ENCODE measurements at places on chromosomes 16 and 17.
A peak's percentile ranks its signal among the peaks of the same experiment; 100 is the strongest.

GRCh38 chr16:22874394-22874793 is 60.4 kb downstream of the HS3ST2 start:
- DNase-seq, result no peak

GRCh38 chr17:41396996-41397660 is at the start of gene KRT31:
TSS of gene KRT31 (minus strand) at chr17:41397608. CDS start at chr17:41397539, 69 bp downstream.
- DNase-seq, result no peak

DNA sequence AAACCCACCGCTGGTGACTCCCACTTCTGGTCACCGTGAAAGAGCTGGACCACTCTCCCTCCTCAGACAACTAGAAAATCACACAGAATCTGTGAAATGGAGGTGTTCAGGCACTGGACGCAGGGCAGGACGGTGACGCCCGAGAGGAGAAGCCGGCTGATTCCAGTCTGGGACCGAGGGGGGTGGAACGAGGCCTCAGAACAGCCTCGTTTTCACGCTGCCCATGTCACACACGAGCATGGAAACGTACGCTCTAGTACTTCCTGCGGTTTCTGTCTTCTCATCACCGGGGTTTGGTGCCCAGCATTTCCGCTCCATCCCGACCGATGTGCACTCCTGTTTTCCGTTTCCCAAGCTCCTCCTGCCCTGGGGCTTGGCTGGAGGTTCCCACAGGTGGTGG is 101.8 kb upstream of the METRNL start:
- no peak for DNase-seq

GRCh38 chr17:83100220-83100852 is 20.9 kb downstream of the METRNL start:
- DNase-seq, result no peak

- no peak for DNase-seq
Measured at GRCh38 chr17:81044428-81044763, 9.4 kb downstream of the BAIAP2 start.

DNA sequence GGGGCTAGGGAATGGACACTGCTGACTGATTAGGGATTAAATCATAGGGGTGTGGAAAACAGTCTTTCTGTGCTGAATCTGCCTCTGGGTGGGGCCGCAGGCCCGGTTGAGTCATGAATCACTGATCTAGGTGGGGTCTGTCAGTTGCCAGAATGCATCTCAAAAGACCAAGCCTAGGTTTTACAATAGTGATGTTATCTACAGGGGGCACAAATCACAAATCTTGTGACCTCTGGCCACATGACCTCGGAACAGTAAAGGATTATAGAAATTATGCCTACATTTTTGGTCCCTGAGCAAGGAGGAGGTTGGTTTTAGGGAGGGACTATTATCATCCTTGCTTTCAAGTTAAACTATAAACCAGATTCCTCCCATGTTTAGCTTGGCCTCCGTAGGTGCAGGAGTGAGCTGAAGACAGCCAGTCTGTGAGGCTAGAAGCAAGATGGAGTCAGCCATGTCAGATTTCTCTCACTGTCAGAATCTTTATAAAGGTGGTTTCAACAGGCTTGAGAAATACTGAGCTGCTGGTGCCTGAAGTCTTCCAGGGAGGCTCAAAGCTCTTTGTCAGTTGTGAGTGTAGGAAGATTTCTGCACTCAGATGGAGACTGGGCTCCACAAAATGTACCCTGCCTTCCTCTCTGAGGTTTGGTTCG is 12.9 kb downstream of the GNGT2 start:
- DNase-seq, result no peak

DNA sequence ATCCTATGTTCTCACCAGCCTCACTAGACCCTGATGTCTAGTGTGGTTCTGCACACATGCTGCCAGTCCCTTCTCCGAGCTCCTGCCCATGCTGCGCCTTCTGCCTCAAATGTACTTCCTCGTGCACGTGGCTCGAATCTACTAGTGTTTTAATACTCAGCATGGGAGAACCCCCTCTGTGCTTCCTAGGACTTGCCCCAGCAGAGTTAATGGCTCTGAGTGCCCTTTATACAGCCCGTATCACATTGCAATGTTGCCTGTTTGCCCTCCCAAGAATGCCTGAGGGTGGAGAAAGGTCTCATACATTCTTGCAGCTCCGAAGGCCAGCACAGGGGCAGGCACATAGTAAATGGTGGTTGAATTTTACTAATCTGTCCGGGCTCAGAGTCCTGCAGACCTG is 190.8 kb upstream of the NLRP1 start:
- no peak for DNase-seq

GRCh38 chr17:20098314-20098713 is 89.2 kb downstream of the SPECC1 start:
- peak; percentile 86 for DNase-seq

DNA sequence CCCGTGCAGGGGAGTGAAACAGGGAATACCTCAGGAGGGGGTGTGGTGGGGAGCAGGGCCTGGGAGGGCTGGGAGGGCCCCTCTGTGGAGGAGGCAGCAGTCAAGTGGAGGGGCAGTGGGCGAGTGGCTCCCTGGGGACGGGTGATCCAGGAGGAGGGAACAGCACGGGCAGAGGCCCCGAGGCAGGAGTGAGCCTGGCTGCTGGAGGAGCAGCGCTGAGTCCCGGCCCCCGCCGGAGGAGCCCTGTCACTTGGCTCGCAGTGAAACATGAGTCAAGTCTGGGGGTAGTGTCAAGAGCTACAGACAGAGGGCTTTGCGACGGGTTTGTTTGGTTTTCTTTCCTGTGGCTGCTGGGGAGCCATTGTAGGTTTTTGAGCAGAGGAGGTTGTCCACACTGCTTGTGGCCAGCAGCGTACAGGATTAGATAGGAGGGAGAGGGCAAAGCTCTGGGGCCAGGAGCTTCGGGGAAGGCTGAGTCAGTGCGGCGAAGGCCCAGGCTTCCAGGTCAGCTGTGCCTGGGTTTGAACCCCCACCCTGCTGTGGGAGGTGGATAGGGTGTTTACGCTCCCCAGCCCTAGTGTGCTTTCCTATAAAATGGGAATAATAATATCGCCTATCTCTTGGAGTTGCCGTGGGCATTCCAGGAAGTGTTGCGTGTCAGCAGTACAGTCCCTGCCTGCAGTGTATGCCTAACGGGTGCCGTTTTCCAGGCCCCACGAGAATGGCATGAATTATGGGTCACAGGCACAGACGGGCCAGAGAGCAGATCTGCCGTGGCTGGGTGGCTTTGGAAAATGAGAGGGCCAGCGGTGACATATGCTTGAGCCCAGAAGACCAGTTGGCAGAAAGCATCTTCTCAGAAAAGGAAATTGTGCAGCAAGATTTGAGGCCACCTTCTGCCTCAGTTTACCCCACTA is 115.9 kb upstream of the CIBAR2 start:
- no peak for DNase-seq

DNA sequence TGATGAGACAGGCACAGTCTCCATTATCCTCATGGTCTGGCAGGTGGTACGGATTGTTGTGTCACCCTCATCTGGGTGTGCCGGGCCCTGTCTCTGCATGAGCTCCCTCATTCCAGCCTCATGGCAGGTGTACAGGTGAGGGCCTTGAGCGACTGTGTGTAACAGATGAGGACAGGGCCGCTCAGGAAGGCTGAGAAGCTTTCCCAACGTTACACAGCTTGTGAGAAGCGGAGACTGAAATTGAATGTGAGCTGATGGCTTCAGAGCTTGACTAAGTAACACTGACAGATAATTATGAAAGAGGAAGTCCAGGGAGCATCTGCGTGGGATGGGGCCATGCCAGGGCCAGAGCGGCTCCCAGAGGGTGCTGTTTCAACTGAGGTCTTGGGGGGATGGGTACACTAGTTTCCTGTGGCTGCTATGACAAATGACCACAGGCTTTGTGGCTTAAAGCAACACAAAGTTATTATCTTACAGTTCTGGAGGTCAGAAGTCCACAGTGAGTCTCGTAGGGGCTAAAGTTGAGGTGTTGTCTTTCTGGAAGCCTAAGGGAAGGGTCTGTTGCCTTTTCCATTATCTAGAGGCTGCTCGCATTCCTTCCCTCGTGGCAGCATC is 36.7 kb downstream of the CMIP start:
- DNase-seq, result peak; percentile 33

GRCh38 chr17:4512156-4513112 is 13.8 kb downstream of the SPNS2 start:
- DNase-seq, result no peak

DNA sequence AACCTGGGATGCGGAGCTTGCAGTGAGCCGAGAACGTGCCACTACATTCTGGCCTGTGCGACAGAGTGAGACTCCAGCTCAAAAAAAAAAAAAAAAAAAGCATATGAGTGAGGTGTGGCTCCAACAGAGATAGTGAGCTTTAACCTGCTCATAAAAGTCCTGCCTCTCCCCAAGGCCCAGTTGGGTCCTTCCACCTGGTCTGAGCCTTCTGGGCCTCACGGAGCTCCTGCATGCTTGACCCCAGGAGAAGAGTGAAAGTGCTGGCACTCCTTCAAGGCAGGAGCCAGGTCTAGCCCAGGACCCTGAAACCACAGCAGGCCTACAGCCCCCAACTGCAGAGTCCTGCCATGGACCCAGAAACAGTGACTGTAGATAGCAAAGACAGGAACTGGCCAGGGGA is 17.7 kb downstream of the HSD11B2 start:
- DNase-seq, result no peak

- DNase-seq, result no peak
Measured at GRCh38 chr17:62791235-62791734, 16.8 kb downstream of the MARCHF10 start.

DNA sequence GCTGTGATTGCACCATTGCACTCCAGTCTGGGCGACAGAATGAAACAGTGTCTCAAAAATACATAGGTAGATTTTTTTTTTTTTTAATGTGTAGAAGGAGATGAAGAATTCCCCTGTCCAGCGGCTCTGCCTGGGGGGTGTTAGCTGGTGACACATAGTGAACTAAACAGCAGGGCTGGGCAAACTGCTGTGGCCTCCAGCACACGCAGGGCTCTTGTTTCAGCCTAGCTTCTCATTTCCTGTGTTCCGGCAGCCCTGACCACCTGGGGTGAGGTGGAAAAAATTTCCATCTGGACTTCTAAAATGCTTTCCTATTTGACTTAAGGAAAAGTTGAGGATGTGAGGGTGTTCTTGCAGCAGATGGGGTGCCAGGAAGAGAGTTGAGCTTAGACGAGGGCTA is 33.3 kb upstream of the RGS9 start:
- DNase-seq, result no peak

DNA sequence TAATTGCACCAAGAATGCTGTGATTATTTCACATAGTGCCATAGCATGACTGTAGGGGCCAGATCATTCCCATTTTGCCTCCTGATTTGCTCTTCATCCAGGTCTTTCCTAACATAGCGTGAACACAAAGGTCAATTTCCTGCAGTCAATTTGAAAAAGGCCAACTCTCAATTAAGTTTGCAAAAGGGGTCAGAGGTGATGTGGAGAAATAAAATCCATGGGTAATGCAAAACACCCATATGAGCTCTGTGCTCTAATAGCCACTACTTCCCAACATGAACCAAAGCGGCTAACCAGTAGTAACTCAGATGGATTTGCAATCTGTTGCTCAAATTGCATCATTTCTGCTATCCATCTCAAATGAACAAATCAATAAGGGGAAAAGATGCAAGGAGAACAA is 275.5 kb upstream of the SOX9 start:
- DNase-seq, result no peak

GRCh38 chr17:69581061-69581961 is 166.8 kb downstream of the MAP2K6 start:
- no peak for DNase-seq

DNA sequence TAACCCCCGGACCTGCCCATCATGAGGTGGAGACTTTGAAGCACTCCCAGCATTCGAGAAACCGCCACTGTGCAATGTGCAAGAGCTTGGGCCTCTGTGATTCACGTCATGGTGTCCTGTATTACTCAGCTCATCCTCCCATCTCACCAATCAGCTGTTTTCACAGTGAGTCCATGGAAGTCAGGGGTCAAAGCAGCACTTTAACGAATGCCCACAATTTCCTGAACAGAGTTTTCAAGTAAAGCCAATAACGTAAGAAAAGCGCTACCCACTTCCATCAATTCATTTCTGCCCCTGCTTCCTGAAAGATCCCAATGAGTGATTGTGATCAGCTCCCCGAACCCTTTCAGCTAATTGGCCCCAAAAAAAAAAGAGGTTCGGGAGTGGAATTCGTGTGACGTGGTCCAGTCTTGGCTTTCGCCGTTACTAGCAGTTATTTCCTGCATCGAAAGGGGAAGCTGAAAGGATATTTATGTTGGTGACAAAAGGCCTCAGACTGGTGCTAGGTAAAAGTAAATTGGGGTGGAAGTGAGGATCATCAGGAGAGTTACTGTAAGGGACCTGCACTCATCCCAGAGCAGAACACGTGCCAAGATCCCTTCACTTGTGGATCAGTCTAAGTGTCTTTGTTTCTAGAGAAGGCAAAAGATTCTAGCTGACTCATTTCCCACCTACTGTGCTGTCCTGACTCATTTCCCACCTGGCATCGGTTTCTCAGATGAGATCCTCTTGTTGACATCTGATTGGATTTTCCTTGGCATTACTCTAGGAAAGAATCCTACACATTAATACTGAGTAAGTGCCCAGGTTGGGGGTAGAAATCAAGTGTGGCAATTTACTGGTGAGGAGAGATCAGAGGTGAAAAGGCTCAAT is 136.7 kb upstream of the NUDT7 start:
- no peak for DNase-seq

- no peak for DNase-seq
Measured at GRCh38 chr17:75097865-75098264, 10.1 kb downstream of the SLC16A5 start.

DNA sequence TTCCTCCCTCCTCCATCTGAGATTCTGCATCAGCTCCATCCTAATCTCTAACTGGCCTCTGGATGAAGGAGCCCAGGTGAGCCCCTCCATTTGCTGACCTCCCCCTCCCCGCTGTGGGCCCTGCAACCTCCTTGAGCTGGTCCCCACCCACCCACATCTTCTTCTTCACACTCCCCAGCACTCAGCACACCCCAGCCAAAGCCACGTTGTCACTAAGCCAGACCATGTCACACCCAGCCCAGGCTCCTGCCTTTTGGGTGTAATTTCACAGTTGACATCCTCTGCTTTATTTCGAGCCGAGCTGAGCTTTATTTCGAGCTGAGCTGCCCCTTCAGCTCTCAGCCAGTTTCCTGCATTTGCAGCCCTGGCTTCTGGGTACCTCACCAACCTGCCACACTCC is 282.7 kb upstream of the TNRC6C start:
- DNase-seq, result no peak

DNA sequence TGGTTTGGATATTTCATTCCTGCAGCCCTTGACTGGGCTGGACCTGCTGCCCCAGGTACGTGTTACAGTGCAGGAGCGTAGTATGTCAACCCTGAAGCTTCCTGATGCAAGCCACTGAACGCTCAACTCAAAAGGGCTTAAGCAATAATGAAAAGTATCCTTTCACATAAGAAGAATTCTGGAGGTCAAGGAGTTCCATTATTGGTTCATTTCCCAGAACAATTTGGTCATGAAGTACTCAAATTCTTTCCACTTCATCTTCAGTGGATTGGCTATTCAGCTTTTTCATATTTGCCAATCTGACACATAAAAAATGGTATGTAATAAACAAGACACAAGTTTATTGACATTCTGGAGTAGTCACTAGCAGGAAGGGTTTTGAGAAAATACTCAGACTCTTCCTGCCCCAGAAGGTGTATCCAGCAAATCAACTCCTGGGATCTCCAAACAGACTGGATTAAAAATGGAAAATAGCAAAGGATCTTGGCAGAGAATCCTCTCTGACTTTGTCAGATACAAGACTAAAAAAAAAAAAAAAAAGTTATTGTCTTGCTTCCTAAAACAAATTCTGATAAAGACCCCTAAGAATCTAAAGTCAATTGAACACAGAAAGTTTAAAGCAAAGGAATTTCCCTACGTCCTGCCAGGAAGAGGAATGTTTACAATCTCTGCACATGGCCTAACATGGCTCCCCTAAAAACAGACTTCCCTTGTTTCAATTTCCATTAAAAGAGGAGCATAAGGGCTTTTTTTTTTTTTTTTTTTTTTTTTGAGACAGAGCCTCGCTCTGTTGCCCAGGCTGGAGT is 37.5 kb upstream of the WSB1 start:
- DNase-seq, result no peak

GRCh38 chr17:13302983-13303382 is 285.2 kb upstream of the ELAC2 start:
- no peak for DNase-seq
